GM12865 (cell line): ENCODE measurements at places on chromosomes 5 and 9.

DNA sequence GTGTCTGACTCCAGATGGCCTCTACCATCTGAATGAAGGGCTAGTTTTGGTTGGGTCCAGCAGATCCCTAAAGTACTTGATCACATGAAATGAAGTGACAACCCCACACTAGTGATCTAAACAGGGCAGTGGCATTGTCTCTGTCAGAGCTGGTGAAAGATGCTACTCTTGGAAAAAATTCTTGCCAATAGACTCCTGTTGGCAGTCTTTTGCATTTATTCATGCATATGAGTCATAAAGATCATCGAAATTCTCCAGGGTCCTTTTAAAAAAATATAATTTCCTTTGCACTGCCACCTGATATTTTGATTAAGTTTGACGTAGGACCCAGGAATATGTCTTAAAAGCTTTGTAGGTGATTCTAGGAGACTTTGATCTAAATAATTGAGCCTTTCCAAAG, 135.1 kb upstream of the ELL2 start:
- DNase-seq: no peak

GRCh38 chr9:36258996-36259533, 817 bp upstream of the GNE start:
- peak; percentile 6 for DNase-seq

GRCh38 chr5:138754699-138755057, 1.5 kb downstream of the CTNNA1 start:
- no peak for DNase-seq

GRCh38 chr9:21316032-21316842, 11.1 kb upstream of the IFNA5 start:
- no peak for DNase-seq

DNA sequence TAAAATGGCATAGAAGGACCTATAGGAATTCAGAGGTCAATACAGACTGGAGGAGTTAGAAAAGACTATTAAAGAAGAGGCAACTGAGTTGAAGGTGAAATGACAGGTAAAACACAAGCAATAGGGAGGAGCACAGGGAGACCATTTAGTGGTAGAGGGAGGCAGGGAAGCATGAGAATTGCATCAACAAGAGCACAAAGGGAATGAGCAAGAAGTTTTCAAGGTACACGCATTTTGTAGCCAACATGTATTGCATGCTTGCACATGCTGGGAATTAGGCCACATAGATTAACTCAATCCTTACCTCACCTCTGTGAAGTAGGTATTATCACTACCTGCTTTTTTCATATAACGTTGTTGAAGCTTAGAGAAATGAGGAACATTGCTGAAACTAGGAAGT, 42.3 kb downstream of the PLPP1 start:
- no peak for DNase-seq

DNA sequence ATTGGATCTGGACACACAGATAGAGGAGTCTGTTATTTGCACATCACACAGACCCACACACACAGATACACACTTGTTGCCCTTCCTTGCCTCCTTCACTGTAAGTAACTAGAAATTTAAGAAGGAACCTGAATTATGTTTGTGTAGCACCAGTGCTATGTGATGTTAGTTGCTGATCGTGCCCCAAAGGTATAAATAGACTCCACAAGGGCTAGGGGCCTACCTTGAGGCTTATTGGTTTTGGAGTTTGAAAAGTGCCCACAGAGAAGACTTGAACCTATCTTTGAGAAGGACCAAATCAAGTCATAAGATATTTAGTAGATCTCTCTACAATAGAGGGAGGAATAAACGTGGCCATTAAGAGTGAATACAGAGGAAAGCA, 8.8 kb upstream of the TGFBI start:
- no peak for DNase-seq

- DNase-seq: no peak
Observed at GRCh38 chr9:76313771-76314170, 80.5 kb downstream of the RFK start.

DNA sequence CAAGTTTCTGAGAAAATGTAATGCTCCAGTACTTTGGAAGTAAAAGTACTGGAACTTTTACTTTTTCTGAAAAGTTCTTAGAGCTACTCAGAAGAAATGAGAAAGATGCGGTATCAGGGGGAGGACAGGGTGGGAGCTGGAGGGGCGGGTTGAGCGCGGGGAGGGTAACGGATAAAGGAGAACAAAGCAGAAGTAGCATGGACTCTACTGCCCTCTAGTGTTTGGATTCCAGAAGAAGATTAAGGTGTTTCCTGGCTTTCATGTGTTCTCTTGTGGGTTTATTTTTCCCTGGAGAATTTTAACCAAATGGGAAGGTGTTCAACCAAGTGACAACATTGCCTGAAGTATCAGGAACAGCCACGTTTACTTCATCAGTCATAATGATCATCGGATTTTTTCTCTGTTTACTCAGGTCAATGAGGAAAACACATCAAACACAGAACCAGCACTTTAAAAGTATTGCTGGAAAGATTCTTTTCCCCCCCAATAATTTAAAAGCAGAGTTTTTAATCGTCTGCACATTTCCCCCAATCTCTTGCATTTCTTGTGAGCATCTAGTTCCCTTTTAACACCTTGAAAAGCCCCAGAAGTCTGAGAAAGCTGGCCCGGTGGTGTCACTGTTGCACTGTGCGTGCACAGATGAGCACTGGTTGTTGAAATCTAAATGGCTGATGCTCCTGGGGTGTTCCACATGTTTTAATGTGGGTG, 190.6 kb downstream of the MPDZ start:
- DNase-seq: peak; percentile 45

DNA sequence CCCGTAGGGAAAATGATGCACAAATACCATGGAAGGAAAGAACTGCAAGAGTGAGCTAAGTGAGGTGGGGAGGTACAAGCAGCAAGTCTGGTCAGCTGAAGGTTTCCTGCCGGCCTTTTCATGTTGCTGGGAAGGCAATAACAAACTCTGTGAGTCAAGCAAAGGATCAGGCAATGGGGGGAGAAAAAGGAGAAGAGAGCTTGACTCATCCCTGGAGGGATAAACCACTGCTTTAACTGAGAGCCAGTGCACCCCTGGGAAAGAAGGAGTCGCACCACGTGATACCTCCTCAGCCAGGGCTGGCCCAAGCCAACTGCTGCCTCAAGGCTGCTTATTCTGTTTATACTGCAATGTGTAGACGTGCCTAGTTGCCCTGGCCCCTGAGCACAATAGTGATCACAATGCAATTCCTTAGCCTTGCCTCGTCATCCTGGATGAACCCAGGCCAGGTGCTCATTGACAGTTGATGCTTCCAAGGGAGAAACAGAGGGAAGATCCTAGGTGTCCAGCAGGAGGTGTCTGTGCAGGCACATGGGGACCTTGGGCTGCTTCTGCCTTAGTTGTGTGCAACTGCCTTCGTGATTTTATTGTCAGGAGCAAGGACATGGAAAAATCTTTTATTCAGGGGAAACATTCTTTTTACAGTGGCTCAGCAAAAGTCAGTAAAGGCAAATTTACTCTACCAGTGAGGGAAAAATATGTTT, 203.0 kb upstream of the TUT7 start:
- DNase-seq: no peak

DNA sequence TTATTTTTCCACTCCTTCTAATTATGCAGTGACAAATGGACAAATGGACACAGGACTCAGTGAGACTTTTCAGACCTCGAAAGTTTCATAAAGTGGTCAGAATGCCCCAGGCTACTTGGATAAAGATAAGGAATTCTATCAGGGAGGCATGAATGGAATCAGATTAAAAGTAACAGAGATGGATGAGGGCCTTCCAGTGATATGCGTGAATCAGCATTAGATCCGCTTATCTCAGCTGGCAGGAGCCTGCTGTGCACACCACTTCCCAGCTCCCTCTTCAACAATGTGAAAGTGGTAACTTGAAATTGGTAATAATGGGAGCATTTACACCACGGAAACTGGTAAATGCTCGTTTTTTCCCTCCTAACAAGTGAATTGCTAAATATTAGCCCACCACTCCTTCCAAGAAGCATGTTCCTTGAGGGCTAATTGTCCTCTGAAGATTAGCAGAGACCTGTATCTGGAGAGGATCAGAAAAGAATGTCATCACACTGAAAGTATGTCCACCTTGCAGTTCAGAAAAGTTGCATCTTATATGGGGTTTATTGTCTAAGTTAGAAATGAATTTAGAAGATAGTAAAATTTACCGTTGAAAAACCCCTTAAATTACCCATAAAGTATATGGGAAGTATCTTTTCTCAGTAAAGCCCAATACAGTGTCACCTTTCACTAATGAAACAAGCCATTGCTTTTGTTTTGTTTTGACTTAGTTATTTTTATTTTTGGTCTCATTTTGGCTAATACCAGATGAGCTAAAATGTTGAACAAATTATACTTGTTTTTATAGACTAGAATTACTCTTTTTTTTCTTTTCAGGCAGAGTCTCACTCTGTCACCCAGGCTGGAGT, 125.3 kb downstream of the DPYSL3 start:
- no peak for DNase-seq

GRCh38 chr9:109451311-109452025, 46.6 kb downstream of the PTPN3 start:
- no peak for DNase-seq

- DNase-seq: no peak
Observed at GRCh38 chr9:128136816-128137793, 9.6 kb upstream of the PTGES2 start.

GRCh38 chr5:60410427-60410826, 289.5 kb downstream of the DEPDC1B start:
- DNase-seq: peak; percentile 2

DNA sequence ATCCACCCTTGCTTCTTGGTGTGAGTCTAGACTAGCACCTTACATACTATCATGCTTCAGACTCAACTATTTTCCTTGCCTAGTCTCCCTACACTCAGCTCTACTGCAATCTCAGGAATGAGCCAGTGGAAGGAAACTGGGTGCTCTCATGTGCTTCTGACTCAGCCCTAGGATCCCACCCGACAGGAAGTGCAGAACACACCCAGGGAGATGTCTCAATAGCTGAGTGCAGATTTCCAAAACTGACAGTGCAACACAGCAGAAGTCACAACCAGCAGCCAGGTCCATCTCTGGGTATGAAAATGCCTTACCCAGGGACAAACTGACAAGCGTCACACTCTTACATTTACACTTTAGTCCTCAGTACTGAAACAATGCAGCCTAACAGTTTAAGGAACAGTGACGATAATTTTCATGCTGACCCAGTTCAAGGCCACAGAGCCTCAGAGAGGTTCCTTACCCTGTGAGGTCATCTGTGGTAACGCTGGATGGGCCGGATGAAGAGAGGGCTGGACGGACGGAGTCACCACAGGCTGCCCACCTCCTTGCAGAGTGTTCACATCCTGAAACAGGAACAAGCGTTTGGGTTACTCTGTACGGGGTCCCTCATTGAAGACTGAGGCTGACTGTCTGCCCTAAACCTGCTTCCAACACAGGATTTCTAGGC, 33.0 kb downstream of the FKBP15 start:
- no peak for DNase-seq

GRCh38 chr5:57503433-57503832, 20.8 kb upstream of the ACTBL2 start:
- no peak for DNase-seq

- no peak for DNase-seq
Observed at GRCh38 chr5:115785381-115786065, 30.9 kb downstream of the CDO1 start.

- no peak for DNase-seq
Observed at GRCh38 chr5:136198453-136198852, 5.5 kb upstream of the SMIM32 start.

GRCh38 chr9:4306066-4306776, 6.4 kb upstream of the GLIS3 start:
- no peak for DNase-seq

DNA sequence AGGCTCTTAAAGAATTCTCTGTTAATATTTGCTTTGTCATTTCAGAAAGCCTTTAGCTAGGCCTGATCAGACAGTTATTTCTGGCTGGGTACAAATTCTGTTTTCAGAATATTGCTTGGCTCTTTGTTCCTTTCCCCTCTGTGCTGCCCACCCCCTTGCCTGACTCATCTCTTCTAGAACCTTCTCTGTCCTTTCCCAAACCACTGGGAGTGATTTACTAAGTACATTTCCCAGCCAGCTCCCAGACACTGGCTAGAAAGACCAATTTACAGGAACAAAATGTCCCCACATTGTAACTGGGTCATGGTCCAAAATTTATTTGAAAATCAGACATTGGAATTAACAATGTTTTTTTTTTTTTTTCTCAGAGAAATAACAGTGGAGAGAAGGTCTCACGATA, 133.1 kb upstream of the MAP1B start:
- DNase-seq: no peak

DNA sequence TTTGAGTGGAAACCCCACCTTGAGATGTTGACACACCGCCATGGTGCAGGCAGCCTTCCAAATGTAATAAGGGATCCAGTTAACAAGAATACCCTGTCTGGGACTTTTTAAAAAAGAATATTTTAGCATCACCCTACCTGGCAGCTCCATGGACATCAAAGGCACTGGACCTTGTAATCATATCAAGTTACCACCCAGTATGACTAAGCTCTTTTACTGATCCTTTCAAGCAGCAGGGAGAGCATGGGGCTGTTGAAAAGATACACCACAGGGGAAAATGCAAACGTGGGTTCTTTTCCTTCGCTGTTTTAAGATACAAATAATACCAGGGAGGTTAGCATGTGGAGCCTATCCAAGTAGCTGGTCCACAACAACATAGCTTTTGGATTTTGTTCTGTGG, 211.2 kb downstream of the SAXO1 start:
- DNase-seq: no peak

- DNase-seq: no peak
Observed at GRCh38 chr5:39775797-39776365, 351.1 kb upstream of the DAB2 start.

DNA sequence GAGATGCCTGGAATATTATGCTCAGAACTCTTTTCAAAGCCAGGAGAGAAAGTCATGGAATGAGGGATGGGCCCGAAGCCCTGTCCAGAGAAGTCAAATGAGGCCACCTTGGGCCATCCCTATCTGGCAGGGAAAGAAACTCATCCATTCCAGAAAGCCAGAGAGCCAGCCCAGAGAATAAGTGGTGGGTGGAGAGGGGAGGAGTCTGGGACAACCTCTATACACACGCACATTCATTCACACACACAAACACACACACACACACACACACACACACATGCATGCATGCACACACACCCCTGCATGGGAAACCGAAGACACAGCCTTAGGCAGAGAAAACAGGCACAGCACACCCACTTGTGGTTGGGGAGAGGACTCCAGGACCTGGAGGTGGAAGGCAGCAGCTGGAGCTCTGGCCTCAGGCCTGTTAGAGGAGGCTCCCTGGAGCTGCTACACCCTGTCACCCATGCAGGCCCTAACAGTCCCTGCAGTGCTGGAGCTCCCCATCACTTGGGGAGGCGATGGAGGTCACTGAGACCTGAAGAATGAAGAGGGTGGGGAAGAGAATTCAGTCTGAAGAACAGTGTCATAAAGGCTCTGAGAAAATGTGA, 38.0 kb downstream of the TGFBI start:
- DNase-seq: no peak
